ENCODE measurements at places on chromosomes 5 and 9.

DNA sequence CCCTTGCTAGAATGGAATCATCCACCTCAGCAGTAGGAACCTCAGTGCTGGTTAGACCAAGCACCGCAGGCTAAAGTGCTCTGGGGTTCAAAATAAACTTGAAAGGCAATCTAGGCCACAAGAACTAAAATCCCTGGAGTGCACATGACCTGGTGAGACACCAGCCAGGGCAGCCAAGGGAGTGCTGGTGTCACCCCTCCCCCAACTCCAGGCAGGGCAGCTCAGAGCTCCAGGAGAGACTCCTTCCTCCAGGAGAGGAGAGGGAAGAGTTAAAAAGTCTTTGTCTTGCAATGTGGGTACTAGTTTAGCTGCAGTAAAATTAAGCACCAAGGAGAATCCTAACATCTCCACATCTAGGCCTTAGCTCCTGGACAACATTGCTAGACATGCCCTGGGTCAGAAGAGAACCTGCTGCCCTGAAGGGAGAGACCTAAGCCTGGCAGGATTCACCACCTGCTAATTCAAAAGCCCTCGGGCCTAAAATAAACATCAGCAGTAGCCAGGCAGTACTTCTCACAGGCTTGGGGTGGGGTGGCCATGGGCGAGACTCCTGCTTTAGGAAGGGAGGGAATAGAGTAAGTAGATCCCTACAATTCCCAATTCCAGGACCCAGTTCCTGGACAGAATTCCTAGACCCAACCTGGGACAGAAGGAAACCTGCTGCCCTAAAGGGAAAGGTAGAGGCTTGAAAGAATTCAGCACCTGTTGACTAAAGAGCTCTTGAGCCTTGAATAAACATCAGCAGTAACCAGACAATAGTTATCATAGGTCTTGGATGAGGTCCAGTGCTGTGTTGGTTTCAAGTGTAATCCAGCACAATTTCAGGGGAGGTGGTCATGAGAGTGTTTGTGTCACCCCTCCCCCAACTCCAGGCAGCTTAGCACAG is 25.8 kb downstream of the UGT3A2 start:
- DNase-seq = peak; percentile 96

DNA sequence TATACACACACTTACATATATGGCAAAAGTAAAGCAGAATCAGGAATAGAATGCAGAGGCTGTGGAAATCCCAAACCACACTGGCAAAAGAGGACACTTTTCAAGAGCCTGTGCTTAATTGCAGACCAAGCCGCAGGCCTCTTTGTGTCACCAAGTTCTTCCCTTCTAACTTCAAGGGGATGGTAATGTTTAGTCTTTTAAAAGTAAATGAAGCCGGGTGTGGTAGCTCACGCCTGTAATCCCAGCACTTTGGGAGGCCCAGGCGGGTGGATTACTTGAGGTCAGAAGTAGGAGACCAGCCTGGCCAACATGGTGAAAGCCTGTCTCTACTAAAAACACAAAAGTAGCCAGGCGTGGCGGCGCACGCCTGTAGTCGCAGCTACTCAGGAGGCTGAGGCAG is 28.7 kb downstream of the ROR2 start:
- no peak for DNase-seq

DNA sequence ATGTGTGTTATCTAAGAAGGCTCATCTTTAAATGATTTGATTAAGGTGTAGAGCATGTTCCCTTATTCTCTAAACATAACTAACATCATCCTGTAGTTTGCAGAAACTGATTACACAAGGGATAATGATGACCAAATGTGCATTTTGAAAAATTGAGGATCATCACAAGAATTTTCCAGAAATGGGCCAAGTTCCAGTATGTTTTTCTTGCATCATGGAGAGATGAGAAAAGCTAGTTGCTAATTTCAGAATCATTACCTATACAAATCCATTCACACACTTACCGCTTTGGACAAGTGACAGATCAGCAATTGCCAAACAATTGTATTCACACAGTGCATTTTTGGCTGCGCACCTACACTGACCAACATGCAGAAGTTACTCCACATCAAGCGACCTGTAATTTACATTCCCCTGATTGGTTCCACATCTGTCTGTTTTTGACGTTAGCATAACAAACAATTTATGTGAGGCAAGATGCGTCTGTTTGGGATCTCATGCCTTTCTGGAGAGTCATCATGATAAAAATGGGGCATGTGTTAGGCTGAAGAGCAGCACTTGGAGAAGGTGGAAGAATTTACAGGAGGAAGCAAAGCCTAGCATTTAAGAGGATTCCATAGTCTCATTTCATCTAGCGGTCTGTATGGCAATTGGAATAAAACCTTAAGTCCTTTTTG is 2.8 kb upstream of the BNC2 start:
- no peak for DNase-seq

DNA sequence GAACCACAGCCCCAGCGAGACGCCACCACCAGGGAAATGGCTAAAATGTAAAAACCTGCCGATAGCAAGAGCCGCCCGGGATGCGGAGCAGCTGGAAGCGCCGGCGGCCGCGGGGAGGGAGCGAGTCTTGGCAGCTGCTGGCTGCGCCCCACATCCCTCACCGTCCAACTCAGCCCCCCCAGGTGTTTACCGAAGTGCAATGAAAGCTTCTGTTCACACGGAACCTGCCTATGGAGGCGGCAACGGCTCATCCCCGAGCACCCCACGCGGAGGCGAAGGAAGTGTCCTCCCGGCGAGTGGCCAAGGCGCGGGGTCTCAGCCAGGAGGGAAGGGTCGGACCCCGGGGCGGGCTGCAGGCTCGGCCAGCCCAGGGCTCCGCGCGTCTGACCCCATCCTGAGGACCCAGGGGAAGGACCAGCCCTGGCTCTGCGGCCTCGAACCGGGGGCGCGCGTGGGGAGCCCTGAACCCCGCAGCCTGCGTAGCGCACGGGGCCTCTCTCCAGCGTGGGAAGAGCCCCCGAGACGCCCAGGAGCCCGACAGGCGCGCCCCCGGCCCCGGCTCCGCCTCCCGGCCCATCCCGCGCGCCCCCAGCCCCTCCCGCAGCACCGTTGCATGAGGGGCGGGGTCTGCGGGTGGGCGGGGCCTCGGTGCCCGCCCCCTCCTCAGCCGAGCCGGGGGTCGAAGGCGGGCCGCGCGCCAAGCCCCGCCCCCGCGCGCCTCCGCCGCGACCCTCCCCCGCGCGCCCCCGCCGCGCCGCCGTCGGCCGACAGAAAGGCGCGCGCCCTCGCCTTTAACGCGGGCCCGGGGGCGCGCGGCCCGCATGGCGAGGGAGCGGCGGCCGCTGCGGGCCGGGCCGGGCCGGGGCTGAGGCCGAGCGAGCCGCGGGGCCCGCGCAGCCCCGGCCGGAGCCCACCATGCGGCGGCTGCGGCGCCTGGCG is at the start of gene DIPK1B:
Gene DIPK1B (plus strand): TSS at position 822 of the 939 bp plus-strand sequence. CDS start 94 bp downstream, at position 916.
- peak; percentile 78 for DNase-seq

DNA sequence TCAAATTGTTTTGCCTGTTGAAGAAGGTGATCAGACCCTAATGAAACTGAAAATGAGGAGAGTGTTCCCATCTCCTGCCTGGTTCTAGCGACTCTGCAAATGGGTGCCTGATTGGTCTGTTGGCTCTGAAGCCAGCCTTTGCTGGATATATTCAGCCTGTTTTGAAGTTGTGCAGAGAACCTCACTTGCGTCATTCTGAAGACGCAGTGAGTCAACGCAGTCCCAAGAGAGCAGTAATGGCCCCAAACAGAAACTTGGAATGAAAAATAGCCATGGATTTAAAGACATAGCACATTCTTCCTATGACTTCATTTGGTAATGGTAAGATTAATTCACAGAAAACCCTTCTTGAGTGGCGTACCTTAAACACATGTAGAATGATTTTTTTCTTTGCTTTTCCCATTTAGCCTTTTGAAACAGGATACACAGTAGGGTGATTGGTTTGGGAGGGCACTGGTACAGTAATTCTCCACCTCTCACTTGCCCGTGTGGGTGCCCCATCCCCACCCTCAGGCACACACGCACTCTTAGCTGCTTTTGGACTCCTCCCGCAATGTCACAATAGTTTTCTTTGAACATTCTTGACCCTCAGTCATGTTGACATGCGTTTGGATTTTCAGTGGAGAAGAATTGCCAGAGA is 54.1 kb upstream of the ABL1 start:
- DNase-seq = no peak

DNA sequence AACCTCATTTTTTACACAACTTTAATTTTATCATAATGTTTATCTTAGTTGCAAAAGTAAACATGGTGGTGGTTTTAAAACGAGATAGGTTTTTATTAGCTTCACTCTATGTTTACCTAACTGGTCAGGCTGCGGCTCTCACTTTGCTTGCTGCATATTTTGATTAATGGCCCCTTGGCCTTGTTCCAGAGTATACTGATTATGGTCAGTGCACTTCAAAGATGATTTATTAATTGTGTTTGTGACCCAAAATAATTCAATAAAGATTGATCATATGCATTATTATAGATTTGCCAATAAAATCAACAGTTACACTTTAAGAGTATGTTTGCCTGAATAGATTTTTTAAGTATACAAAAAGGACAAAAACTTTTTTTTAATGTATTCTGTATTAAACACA is 188.0 kb downstream of the XRCC4 start:
- peak; percentile 72 for DNase-seq

- DNase-seq = no peak
Measured at GRCh38 chr5:169706758-169707450, 69.8 kb downstream of the DOCK2 start.

- DNase-seq = no peak
Measured at GRCh38 chr9:108838017-108838416, 17.8 kb downstream of the ACTL7B start.

- no peak for DNase-seq
Measured at GRCh38 chr9:126697330-126697729, 83.6 kb downstream of the LMX1B start.

DNA sequence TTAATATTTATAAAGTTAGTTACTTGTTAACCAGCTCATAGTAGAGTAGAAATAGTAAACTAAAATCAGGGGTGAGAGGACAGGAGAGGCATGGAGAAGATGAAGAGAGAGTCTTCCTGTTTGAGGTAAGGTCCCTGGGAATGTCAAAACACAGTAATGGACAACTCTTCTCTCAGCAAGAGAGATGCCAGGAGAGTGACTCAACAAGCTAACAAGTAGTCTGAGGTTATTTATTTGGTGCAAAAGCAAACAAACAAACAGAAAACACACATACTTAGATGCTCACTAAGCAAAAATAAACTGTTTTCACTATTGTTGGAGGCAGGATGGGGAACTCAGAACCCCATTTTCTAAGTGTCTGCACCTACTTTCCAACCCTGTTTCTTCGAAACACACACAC is 333.2 kb upstream of the RFX3 start:
- DNase-seq = no peak

DNA sequence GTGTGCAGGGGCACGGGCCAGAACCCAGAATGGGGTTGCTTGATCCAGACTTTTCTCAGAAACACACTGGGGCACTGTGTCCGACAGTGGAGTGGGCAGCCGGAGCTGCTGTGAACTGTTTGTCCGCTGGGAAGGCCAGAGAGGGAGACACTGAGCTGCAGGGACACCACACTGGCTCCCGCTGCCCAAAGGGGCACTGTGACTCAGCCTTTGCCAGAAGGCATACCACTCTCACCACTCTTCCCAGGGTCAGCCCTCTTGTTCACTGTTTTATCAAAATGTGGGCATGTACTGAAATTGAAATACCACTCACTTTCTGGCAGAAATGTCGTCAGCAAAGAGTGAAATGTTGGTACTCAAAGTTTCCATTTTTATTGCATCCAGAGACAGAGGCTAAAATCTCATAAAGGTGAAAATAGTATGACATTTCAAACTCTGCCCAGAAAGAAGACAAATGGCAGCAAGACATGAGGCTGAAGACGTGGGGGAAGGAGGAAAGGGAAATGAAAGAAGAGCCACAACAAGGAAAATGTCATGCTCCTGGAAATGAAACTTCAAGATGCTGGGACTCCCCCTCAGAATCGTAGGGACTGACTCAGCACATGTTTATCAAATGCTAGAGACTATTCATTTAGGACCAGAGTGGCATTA is 4.5 kb upstream of the IL7R start:
- DNase-seq = no peak

- no peak for DNase-seq
Measured at GRCh38 chr9:90517103-90517502, 125.5 kb downstream of the DIRAS2 start.

DNA sequence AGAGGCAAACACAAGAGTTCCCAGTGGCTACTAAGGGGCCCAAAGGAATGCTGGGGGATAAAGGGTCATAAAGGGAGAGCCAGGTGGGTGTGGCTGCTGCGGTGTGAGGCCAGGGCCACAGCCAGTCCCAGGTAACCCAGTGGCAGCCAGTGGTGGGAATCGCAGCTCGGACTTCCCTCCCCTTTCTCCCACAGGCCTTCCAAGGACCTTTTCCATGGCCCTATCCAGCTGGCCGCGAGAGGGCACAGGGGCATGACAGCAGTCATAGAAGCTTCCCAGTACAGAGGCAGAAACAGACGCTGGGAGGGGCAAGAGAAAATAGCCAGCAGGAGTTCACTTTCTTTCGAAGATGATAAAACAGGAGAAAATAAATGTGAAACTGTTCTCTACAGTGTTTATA is 257.6 kb downstream of the SEMA5A start:
- DNase-seq = no peak

GRCh38 chr5:137684761-137685160 is 51.1 kb downstream of the KLHL3 start:
- no peak for DNase-seq

DNA sequence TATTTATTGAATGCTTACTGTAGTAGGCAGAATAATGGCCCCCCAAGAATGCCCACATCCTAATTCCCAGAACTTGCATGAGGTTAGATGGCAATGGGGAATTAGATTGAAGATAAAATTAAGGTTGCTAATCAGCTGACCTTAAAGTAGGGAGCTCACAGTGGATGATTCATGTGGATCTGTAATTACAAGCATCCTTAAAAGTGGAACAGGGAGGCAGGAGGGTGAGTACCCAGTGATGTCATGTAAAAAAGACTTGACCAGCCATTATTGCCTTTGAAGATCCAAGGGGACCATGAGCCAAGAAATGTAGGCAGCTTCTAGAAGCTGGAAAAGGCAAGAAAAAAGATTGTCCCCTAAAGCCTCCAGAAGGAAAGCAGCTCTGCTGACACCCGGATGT is 71.4 kb downstream of the GABBR2 start:
- no peak for DNase-seq

DNA sequence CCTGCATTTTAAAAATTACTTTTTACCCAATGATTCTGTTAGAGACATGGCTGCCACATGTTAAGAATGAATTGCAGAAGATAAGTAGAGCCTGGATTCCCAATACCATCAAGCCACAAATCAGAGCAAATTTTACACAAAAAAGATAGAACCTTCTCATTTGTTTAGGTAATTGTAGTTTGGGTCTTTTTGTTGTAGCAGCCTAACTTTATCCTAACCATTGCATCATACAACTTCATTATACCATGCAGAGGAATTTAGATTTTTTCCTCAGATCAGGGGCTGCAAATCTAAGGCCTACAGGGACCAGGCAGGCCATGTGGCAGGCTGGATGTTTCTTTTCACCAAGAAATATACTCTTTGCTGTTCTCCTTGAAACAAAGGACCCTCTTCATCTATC is 34.6 kb downstream of the NKX2-5 start:
- no peak for DNase-seq

DNA sequence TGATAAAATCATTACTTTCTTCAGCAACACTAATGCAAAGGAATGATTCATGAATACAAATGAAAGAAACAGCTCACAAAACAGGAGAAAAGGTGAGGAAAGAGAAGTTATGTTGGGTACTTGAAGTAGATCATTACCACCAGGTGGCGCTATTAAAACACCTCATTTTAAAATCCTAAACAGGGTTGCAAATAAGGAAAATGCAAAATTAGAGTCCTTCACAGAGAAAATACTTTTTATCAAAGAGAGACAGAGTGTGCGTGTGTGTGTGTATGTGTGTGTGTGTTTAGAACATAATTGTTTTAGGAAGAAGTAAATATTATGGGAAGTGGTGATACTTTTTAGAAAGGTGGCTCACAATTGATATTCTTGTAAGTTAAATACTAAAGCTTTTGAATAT is 49.5 kb upstream of the CD180 start:
- DNase-seq = peak; percentile 51
